ENCODE measurements at places on chromosomes 7 and 10.
A peak's percentile ranks its signal among the peaks of the same experiment; 100 is the strongest.

DNA sequence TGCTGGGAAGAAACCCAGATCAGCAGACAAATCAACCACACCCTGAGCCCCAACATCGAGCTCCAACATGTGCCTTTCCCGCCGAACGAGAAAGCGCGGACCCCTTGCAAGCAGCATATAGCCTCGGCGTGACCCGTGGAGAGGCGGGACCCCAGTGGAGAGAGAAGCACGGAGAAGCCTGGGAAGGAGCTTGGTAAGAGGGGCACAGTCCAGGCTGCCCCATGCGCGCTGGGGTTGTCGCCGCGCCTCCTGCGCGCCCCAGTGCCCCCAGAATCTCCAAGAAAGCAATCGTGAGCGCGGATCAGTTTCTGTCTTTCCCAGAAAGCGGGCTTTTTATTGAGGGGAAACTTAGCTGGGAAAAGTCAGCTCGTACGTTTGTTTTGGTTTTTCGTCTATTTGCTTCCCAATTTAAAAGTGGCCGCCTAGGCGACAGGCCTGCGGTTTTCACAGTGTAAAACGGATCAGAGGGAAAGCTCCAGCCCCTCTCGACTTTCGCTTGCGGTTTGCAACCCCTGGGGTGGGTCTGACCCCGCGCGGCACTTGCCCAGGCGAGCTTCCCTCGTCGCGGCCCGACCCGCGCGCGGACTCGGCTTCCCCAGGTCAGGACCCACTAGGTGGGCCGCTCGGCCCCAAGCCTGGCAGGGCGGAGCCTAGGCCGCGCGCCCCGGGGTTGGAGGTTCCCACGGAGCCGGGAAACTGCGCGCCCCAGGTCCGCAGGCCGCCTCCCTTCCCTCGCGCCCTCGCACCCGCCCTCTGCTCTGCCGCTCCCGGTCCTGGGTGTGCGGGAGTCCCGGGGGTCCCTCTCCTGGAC lies 31.1 kb downstream of the SKIDA1 start:
- no peak for DNase-seq

GRCh38 chr7:2757361-2757903 lies 69.4 kb downstream of the AMZ1 start:
- peak; percentile 62 for DNase-seq

GRCh38 chr7:143934526-143935325 lies at the start of gene OR2F2:
Gene OR2F2 (plus strand): TSS chr7:143935233. CDS start chr7:143935233, 0 bp downstream.
- no peak for DNase-seq

DNA sequence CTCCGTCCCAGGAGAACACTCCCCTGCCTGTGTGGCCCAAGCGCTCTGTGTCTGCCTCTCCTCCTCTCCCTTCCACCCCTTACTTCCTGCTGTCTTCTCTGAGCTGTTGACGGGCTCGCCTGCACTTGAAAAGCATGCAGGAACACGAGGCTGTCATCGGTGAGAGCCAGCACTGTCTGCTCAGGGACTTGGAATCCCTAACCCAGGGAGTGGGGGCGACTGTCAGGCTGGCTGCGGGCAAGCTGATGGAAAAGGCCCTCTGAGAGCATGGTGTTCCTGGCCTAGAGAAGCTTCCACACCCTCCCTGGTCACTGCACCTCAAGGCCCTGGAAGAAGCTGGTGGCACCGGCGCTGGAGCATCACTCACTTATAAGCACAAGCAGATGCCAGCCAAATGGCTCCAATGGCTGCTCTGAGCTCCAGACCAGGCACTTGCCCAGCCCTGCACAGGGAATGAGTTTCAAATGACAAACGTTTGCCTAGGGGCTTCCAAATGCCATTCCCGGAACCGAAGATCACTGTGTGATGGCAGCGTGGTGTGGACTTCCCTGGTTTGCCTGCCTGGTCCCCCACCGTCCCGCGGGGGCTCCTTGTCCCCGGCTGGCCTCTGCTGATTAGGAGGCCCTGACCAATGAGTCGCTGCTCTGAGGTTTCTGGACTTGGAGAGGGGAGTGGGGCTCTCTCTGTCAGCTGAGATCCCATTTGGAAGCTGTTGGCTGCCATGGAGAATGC lies 56.7 kb upstream of the EBF3 start:
- DNase-seq = no peak

DNA sequence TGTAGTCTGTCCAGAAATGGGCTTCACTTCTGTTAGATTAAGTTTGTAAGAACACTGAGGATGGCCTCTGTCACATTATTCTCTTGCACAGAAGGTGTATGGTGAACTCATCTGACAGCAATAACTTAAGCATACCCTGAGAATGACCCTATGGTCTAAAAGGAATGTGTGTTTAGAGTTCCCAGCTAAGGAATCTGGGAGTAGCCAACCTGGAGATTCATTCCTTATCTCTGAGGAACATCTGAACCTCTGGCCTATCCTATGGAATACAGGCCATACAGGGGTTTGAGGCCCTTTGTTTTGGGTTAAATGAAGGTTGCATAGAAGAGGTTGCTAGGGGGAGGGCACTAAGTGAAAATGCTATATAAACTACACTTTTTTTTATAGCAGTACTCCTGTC lies 41.4 kb downstream of the LAMB4 start:
- no peak for DNase-seq

DNA sequence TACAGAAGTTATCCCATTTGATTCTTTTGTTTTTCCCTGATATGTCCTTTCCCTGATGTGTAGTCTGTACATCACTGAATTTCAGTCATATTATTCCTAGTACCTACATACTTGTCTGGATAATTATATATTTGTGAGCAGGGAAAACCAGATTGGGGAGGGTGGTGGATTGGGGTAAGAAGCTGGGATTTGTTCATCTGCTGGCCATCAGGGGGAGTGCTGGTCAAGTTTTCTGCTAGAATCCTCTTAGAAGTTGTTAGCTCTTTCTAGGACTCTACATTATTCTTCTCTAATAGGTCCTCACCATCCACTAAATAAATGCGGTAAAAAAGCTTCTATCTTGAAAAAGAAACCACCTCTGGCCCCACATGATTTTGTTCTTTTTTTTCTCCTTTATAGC lies 232.7 kb upstream of the TAC1 start:
- no peak for DNase-seq
